Transverse colon (tissue), 4 donors: ENCODE measurements at places on chromosomes 11 and 22.

DNA sequence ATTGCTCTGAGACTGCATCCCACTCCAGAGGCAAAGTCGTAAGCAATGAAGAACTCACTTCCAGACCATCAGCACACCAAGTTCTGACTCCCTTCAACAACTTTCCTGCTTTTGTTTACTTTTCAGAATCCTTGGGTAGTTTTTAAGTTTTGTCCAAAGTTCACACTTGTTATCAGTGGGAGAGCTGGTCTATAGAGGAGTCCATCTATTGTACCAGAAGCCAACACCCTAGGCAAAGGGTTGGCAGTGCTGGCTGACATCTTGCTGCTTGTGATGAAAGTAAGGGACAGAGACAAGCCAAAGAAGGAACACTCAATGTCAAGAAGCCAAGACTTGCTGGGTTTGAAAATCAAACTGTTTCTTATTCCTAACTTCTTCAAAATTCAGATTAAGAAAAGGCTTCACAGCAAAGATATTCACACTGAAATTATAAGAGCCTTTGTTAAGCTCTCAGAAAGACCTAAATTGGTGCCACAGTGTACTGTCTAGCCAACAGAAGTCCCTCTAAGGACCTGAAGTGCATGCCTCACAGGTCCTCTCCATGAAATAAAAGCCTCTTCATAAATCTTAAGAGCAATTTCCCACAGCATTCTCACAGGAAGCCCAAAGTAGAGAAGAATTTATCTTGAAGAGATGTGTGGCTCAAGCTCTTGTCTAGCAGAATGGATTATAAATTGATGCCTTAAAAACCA lies 21.5 kb upstream of the LINC01488 start:
- no peaks in the 10 kb centered on the region for H3K36me3 ChIP-seq
- H3K4me3 ChIP-seq, result no peak overlapping the region
- H3K27ac ChIP-seq, result peak overlapping the region; percentile 58
- peaks cover 11% of the 10 kb centered on the region for H3K4me1 ChIP-seq
- DNase-seq, result no peak

DNA sequence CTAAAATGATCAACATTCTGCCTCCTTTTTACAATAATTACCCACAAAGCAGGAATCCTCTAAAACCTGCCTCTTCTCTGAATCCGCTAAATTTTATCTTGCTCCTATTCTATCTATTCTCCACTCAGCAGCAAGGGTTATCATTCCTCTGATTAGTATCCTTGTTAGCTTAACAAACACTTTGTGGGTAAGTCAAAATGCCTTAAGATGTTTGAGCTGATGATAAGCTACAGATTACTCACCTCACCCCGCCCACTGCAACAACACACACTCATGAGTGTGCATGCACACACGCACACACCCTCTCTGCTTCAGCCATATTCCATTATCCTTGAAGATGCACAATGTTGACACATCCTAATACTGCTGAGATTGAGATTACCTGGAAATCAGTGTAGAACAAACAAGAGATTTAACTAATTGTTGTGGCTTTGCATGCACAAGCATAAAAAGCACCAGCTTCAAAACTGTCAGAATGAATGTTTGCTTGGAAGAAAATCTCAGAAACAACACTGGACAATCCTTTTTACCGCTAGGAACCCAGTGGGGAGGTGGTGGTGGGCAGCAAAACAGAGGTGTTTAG lies 130.9 kb downstream of the BBOX1 start:
- H3K27ac ChIP-seq, result no peak overlapping the region
- H3K36me3 ChIP-seq, result no peaks in the 10 kb centered on the region

- no peaks in the 10 kb centered on the region for H3K27me3 ChIP-seq
- no peak for DNase-seq
- H3K36me3 ChIP-seq, result peaks cover 8% of the 10 kb centered on the region
- H3K4me3 ChIP-seq, result no peak overlapping the region
These were observed 62.6 kb downstream of the TRAF6 start for GRCh38 chr11:36447514-36447913.

GRCh38 chr11:76270389-76270788 lies 64.1 kb upstream of the WNT11 start:
- H3K4me3 ChIP-seq, result no peak overlapping the region
- no peak overlapping the region for H3K27ac ChIP-seq
- H3K27me3 ChIP-seq, result no peaks in the 10 kb centered on the region

GRCh38 chr11:34475656-34476055 lies 36.9 kb downstream of the CAT start:
- no peaks in the 10 kb centered on the region for H3K4me1 ChIP-seq
- no peak overlapping the region for H3K27ac ChIP-seq
- DNase-seq, result no peak
- no peaks in the 10 kb centered on the region for H3K27me3 ChIP-seq
- H3K4me3 ChIP-seq, result no peak overlapping the region
